Stimulated activated CD8-positive, alpha-beta memory T cell treated with anti-CD3 and anti-CD28 coated beads, Interleukin-4, amount 100 ng/mL, for 1 hour (primary cell): ENCODE measurements at places on chromosomes 6 and 20.

DNA sequence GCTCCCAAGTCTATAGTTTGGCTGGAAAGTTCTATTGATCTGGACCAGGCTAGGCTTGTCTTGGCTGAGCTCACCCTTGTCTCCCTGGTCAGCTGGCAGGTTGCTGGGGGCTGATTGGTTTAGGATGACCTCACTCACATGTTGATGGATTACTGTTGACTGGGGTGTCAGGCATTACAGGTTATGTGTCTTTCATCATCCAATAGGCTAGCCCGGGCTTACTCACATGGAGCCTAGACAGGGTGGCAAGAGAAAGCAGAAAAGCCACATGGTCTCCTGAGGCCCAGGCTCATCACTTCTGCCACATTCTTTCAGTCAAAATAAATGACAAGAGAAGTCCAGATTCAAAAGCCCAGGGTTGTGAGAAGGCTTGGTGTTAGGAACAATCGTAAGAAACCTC lies 103.5 kb downstream of the BFSP1 start:
- DNase-seq = no peak

GRCh38 chr6:156956286-156956685 lies 179.1 kb downstream of the ARID1B start:
- DNase-seq = no peak

DNA sequence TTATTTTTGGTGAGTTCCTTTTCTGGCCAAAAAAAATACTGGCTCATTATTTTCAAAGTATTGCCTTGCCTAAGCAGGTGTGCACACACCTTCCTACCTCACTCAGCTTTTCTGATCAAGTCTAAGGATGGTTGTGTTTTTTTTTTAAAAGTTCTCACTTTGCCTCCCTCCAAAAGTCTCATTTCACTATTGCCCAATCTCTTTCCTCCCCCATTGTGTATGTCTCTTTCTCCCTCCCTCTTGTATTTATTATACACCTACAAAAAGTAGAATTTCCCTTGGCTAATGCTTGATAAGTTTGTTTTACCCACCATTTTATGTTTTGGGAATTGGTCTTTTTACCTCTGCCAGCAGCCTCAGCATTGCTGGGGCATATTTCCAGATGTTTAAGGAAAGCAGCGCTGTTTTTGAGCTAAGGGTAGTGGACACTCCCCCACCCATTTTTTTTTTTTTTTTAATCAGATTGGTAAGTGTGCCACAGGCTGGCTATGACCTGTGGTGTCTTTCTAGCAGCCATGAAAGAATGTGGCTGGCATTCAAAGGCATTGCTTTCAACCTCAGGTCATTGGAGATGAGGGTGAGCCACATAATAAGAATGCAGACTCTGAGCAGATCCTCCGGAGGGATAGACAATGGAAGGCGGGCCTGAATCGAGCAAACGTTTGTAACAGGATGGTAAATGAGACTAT lies 668.6 kb downstream of the UTRN start:
- no peak for DNase-seq

GRCh38 chr20:15236812-15237211 lies 899.4 kb upstream of the FLRT3 start:
- DNase-seq = no peak

DNA sequence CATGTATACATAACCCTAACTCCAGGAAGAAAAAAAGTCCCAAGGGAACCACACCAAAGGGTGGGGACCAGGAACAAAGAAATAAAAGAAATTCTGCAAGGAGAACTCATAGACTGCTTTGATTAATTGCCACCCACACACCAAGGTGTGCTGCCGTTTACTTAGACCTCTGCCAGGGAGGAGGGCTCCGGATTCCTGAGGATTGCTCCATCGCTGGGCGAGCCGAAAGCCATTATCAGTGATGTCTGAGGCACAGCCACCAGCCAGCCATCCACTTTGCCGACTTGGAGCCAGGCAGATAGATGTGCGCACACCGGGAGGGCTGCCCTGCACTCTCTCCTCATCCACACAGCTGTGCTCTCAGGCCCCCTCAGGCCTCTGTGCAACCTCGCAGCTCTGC lies 272.7 kb upstream of the FOXQ1 start:
- DNase-seq = no peak

- no peak for DNase-seq
Observed at GRCh38 chr20:19940988-19941460, 76.1 kb upstream of the NAA20 start.

- no peak for DNase-seq
Observed at GRCh38 chr20:24452016-24452415, 17.4 kb upstream of the SYNDIG1 start.

DNA sequence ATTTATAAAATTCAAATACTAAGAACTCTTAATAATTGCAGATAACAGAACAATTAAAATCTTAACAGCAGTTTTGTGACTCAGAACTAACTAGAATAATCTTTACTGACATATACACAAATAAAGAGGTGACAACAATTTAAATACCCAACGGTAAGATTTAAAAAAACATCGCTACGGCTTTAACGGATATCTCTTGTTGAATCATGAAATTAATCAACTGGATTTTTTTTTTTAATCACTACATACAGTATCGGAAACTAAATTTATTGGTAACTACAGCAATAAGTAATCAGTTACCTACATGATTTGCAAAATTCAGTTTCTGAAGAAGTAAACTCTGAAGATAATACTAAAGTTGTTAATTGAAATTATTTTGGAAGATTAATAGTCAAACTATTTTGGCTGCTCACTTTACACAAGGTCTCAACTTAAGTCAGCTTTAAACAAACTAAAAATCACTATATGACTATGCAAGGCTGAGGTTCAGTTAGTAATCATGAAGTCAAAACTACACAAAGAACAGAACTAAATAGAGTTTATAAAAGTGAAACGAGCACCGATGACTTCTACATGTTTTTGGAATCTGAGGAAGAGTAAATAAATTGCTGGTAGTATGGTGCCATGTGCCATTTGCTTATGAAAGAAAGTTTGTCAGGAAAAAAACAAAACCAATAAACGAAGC lies 128.8 kb downstream of the HUS1B start:
- no peak for DNase-seq
